NCI-H446 treated with DMSO at 0.1 percent for 48 hours (cell line): ENCODE measurements at places on chromosomes 5 and 9.

DNA sequence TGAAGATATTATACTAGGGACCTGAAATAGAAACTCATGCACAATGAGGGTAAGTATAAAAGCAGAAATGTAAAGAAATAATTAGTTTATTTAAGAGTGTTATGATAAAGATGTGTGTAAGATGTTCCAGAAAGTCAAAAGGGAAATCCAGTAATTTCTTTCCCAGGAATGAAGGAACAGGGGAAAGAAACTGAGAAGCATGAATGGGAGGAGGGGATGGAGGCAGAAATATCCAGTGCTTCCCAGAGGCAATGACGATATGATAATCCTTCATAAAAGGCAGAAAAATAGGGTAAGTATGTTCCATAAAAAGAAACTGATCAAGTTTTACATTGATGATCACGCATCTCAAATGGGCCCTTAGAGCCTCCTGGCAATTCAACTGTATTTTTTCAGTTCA lies 120.7 kb upstream of the LPAR1 start:
- DNase-seq = no peak

DNA sequence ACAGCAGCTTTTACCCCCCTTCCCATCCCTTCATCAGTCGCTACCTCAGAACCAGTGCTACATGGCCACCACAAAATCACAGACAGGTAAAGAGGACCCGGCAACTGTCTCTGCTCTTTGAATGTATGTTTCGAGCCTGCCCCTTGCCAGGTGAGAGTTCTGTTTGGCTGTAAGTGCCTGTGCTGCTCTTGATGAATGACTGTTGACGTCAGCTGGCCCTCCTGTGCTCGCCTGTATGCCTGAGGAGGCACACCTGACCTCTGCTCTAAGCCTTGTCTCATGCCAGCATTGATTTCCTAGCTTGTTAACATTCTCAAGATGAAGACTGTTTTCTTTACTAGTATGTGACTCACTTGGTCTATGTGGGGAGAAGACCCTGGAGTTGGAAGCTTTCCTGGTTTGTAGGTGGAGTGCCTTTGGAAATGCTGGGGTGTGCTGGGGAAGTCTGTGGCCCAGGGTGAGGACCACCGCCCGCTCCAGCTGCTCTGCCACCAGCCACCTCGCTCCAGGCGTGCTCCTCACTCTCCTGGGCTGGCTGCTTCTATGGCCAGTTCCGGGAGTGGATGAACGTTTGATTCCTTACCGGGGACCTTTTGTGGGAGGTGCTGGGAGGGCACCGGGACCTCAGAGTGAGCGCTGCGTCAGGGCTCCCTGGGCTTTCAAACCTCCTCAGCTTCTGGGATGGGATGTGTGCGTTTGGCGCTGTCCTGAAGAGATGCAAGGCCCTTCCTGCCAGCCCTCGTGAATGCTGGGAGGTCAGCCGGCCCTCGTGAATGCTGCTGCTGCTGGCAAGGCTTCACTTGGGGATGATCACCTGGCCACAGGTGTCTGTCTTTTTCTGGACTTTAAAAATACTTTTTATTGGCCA lies 109.9 kb downstream of the EHMT1 start:
- no peak for DNase-seq

- peak; percentile 56 for DNase-seq
Measured at GRCh38 chr5:96344678-96345577, 88.1 kb downstream of the PCSK1 start.

- no peak for DNase-seq
Measured at GRCh38 chr5:148788636-148789035, 37.8 kb upstream of the ADRB2 start.

- no peak for DNase-seq
Measured at GRCh38 chr5:110309222-110309621, 417.2 kb downstream of the TMEM232 start.

- DNase-seq = no peak
Measured at GRCh38 chr5:151628112-151628823, 37.1 kb upstream of the FAT2 start.

DNA sequence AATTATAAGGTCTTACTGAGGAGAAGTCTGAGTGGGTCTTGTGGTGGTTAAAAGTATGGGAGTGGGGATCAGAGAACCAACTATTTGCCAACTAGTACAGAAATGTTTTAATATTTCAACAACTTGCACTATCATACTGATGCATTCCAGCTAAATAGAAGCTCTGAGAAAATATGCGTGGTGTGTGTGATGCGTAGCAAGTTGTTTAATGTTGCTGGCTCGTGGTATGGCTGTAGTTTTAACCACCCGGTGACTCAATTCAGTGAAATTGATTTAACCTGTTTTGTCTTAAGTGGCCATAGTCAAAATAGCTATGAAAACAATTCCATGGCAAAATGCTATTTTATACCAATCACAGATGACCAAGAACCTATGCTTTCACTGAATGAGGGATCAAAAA lies 176.5 kb upstream of the SLC24A2 start:
- no peak for DNase-seq

- no peak for DNase-seq
Measured at GRCh38 chr9:107674721-107675277, 185.2 kb upstream of the KLF4 start.

GRCh38 chr5:146070746-146071145 lies 34.6 kb downstream of the PLAC8L1 start:
- no peak for DNase-seq

DNA sequence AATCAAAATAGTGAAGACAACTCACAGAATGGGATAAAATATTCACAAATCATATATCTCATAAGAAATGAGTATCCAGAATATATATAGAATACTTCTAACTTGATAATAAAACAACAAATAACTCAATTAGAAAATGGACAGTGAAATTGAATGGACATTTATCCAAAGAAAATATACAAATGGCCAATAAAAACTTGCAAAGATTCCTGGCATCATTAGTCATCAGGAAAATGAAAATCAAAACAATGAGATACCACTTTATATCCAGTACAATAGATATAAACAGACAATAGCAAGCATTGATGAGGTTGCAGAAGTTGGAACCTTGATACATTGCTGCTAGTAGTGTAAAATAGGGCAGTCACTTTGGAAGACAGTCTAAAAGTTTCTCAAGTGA lies 12.8 kb upstream of the TLR4 start:
- no peak for DNase-seq

- DNase-seq = no peak
Measured at GRCh38 chr9:125235804-125236519, 5.2 kb downstream of the HSPA5 start.

- no peak for DNase-seq
Measured at GRCh38 chr5:160923936-160924710, 72.1 kb upstream of the ATP10B start.

- no peak for DNase-seq
Measured at GRCh38 chr5:72600391-72600981, 93.3 kb upstream of the ZNF366 start.

- no peak for DNase-seq
Measured at GRCh38 chr5:140262221-140262620, 40.7 kb downstream of the PFDN1 start.

DNA sequence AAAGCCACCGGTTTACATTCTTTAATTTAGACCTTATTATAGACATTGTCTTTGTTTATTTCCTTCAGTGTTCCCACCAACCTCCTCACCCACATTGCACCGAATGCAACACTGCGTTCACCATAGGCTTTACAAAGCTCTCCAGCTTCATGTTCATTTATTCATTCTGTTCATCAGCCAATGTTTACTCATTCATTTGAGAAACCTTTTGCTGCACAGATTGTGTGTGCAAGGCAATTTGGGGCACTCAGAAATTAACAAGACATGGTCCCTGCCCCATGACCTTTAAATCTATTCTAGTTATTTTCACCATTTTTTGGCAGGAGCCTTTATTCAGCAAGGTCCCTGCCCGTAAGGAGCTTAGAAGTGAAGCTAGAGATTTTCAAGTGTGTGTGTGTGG lies 70.9 kb upstream of the RARS1 start:
- DNase-seq = no peak

- DNase-seq = no peak
Measured at GRCh38 chr9:95332860-95333259, 15.4 kb upstream of the FANCC start.

GRCh38 chr9:109977521-109977920 lies 197.5 kb downstream of the PALM2AKAP2 start:
- no peak for DNase-seq

- no peak for DNase-seq
Measured at GRCh38 chr9:116404228-116404627, 250.6 kb downstream of the PAPPA start.

- DNase-seq = peak; percentile 38
Measured at GRCh38 chr9:9117866-9118265, 1318.3 kb upstream of the DMAC1 start.

GRCh38 chr9:80320916-80321315 lies 749.2 kb downstream of the TLE4 start:
- DNase-seq = no peak

DNA sequence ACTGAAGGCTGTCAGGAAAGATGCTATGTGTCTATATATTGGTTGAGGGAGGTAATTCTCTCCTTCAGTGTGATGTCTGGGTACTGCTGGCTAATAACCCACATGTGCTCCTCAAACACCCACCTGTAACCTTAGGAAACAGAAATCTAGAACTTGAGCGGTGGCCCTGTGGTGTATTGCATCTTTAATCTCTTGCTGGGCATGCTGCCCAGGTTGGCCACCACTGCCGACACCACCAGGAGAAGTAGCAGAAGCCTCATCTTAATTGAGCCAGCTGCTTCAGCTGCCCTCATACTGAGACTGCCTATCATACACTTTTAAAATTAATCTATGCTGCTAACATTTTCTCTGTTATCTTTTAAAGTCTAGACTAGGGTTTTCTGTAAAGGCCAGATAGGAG lies 103.5 kb upstream of the C5orf63 start:
- DNase-seq = peak; percentile 9
